ENCODE measurements at places on chromosomes 3 and 15. TPM values are rescaled to one million over a fixed set of nuclear protein-coding genes. Genes with fewer than 3 reads are reported as not detected.

CCR8 gene
- 0.64 TPM for total RNA-seq

FBXW12 gene
- total RNA-seq, result 0.59 TPM

- no peak for DNase-seq
Measured at GRCh38 chr15:51186181-51186705, 91.5 kb upstream of the TNFAIP8L3 start.

- DNase-seq, result no peak
Measured at GRCh38 chr3:190989218-190989617, 126.7 kb upstream of the GMNC start.

KNG1 gene
- total RNA-seq, result not detected

DNA sequence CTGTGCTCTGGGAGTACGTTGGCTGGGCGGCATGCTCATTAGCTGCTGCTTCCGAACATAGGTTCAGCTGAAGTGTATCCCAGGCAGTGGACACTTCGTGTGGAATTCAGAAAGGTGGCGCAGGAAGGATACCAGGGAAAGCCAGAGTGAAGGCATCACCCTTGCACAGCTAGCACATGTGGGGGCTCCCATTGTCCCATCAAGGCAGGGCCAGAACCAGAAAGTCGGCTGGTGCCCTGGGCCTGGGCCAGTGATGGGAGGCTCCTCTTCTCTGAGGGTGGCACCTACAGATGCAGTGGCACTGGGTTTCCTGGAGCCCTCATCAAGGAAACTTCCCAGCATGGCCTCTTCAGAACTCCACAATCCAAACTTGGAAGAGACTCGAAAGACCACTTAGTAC lies 56.6 kb downstream of the PGPEP1L start:
- no peak for DNase-seq

- no peak for DNase-seq
Measured at GRCh38 chr15:78750566-78750965, 60.7 kb downstream of the ADAMTS7 start.

- no peak for DNase-seq
Measured at GRCh38 chr15:83250781-83251180, 33.7 kb downstream of the BNC1 start.

DNA sequence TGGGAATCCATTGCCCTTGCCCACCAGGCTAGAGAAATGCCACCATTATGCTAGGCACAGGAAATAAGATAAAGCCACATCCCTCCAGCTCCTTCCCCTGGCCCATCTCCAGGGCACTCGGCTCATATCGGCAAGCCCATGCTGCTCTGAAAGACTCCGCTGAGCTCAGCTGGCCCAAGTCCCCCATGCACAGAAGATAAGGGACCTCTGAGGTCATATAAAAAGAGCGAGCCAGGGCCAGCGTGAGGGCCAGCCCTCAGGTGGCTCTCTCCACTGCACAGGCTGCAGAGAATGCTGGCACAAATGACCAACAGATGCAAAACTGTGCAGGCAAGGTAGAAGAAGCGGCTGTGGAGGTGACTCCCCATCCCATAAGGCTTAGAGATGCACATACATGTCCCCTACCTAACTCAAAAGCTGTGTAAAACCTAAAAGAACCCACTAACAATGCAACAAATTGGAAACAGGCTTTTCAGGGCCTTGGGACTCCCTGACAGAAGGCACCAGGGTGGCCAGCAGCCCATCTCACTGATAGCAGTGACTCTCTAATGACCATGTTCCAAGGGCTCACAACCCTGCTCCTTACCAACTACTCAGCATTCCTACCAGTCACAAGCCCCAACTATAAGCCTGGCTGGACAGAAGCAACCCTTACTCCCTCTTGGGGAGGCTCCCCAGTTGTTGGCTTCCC lies 3.0 kb downstream of the RAB6B start:
- DNase-seq, result no peak

DNA sequence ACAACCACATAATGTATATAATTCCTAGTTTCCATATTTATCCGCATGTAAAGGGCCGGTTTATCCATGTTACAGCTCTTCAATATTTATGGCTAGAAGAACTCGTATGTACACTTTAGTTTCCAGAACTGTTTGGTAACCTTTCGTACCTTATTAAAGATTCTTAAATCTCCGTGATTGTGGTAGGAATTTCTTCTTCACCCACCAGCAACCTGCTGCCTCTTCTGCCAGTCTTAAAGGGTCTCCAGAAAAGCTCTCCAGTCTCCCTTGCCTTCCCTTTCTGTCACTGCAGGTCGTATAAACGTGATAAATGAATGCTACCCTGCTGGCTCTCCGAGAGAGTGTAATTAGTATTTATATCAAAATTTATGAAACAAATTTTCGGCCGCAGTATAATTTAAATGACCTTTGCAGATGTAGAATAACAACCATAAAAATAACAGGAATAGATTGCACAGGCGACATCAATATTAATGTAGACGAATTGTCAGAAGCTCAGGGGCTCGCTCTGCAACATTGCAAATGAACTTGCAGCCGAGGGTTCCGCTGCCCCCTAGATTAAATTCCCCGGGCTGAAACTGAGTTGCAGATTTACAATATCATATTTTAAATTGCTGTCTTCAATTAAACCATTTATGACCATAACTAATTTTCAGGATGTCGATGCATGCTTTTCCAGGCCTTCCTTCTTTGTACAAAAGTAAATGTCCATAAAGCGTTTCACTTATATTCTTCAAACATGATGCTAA lies 5.4 kb downstream of the ZIC1 start:
- no peak for DNase-seq

DNA sequence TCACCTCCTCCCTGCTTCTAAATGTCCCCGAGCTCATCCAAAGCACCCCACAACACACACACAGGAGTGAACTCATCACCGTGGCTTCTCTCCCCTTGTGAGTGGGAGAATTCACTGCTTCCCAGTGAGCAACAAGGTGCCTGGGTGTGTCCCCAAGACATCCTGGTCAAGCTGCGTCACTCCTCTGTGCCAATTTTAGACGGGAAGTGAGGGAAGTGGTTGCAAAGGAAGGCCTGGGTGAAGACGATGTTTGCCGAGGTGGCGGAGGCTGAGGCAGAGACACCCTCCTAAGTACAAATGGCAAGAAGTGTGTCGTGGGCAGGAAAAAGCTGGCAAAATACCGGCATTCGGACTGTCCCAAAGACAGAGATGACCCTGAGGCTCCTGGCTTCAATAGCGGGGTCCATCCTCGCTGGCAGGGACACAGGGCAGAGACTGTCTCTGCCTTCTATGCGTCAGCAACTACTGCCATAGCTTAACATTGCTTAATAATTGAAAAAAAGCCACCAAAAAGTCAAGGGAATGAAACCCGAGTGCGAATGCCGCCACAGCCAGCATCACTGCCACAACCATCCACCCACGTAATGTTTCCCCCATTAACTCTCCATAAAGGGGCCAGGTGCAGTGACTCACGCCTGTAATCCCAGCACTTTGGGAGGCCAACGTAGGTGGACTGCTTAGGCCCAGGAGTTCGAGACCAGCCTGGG lies 72.8 kb downstream of the VGLL4 start:
- DNase-seq, result no peak

GRCh38 chr3:184563941-184564684 lies 2.5 kb downstream of the EPHB3 start:
- no peak for DNase-seq

- DNase-seq, result no peak
Measured at GRCh38 chr3:170471149-170471548, 52.5 kb downstream of the CLDN11 start.

GRCh38 chr15:25718169-25718536 lies 145.0 kb downstream of the ATP10A start:
- DNase-seq, result no peak

- DNase-seq, result no peak
Measured at GRCh38 chr3:151209654-151210053, 6.6 kb upstream of the GPR171 start.

GRCh38 chr3:127588806-127589577 lies 1.5 kb downstream of the TPRA1 start:
- DNase-seq, result peak; percentile 42

C3orf52 gene
- 11.1 TPM for total RNA-seq

CSPG4 gene
- 2.0 TPM for total RNA-seq

DNA sequence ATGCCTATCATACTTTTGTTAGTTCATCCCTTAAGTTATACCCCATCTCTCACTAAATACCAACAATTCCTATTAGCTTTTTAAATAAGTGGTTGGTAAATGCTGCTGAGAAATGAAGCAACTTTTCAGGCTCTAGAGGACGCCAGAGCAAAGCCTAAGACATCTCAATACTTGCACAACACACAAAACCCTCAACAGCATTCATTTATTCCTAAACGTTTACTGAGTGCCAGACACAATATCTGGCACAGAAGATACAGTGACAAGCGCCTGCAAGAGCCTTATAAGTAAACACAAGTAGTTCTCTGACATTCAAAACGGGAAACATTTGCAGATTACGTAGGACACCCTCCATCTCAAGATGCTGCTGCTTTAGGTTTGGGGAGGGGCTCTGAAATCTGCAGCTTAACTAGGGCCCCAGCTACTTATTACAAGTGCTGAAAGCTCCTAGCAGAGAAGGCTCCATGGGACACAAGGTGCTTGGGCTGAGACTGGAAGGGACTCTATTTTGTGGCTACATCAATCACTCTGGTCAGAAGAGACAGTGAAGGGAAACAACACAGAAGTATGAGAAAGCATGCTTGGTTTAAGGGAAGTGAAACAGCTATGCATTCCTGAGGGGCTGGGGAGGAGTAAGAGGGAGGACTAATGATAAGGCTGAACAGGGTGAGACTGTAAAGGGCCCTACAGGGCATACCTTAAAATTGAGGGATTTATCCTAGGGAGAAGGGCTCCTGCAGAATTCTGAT lies 311.3 kb downstream of the PLCL2 start:
- DNase-seq, result no peak

- DNase-seq, result no peak
Measured at GRCh38 chr3:109382588-109382987, 45.2 kb upstream of the DPPA4 start.

- DNase-seq, result peak; percentile 45
Measured at GRCh38 chr15:58985443-58985842, 2.0 kb upstream of the RNF111 start.

FES gene
- 6.5 TPM for total RNA-seq

DNA sequence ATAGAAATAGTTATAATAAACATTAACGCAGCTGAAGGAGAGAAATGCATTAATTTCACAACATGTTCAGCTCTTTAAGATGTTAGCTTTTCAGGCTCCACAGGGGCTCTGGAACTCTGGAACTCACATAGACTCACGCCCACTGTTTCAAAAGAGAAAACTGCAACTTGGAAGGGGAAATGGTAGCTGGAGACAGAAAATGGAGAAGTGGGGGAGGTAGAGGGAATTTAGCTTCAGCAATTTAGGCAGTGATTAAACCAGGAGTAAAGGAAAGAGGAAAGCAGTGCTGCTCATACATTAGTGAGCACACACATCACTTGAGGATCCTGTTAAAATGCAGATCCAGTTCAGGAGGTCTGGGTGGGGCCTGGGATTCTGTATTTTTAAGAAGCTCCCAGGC lies 274.8 kb upstream of the TRIM42 start:
- no peak for DNase-seq

- no peak for DNase-seq
Measured at GRCh38 chr15:80596521-80596976, 98.6 kb upstream of the ABHD17C start.

GRCh38 chr15:68821190-68821840 lies 620 bp upstream of the ANP32A start:
- no peak for DNase-seq

ZBED2 gene
- not detected for total RNA-seq

ULK3 gene
- 34.0 TPM for total RNA-seq

DUOX1 gene
- total RNA-seq, result 2.3 TPM

DNA sequence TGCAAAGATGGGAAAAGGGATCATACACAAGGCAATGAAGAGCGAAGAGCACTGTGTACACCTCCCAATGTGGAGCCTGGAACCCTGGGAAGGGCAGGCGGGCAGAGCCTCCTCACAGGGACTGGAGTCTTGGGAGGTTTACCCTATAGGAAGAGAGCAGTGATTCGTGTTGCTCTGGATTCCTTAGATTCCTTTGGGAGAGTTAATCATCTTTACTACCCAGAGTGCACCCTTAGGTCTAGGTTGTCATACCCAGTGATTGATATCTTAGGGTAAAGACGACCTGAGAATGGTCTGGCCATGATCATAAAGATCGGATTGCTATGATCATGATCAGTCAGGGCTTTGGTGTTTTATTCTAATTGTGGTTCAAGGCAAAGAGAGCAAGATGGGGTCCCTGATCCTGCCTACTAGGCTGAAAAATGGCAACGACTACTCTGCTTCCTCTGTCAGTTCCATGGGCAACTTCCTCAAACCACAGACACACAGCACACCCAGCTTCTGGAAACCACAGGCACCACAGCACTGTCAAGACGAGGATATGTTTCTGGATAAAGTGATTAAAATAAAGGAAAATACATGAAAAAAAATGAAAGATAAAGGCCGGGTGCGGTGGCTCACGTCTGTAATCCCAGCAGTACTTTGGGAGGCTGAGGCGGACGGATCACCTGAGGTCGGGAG lies 20.4 kb upstream of the MAP6D1 start:
- DNase-seq, result no peak

RARRES1 gene
- 0.81 TPM for total RNA-seq

NR2F2 gene
- total RNA-seq, result 0.24 TPM

STRIT1 gene
- not detected for total RNA-seq

GOLGA6C gene
- not detected for total RNA-seq

CYP1A2 gene
- total RNA-seq, result not detected

DNA sequence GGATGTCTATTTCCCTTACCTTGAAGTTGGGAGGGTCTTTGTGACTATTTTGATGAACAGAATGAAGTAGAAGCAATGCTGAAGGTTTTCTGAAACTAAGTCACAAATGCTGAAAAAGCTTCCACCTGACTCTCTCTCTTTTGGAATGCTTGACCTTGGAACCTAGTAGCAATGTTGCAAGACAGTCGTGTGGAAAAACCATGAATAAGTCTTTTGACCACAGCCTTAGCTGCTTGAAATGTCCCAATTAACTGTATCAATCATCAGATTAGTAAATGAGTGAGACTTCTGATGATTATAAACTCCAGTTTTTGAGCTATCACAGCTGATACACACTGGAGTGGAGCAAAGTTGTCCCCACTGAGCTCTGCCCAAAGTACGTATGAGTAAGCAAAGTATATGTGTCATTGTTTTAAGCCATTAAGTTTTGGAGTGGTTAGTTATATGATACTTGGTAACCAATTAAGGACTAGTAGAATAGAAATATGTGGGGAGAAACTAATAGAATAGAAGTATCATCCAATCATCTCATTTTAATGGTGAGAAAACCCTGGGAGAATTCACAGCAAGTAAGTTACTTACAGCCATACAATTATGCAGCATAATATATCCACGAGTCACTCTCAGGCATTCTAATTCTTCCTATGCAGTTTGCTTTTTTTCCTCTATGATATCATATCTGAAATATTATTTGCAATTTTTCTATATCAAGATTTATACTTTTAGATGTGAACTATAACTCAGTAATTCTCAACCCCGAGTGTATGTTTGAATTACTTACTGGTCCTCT lies 1010.6 kb downstream of the ROBO2 start:
- no peak for DNase-seq

PAQR5 gene
- 1.6 TPM for total RNA-seq

Measured in H9 (cell line).